Upper lobe of right lung (tissue), 1 donor: ENCODE measurements at places on chromosomes 16 and 17. TPM values are rescaled to one million over a fixed set of nuclear protein-coding genes. Genes with fewer than 3 reads are reported as not detected.

DNA sequence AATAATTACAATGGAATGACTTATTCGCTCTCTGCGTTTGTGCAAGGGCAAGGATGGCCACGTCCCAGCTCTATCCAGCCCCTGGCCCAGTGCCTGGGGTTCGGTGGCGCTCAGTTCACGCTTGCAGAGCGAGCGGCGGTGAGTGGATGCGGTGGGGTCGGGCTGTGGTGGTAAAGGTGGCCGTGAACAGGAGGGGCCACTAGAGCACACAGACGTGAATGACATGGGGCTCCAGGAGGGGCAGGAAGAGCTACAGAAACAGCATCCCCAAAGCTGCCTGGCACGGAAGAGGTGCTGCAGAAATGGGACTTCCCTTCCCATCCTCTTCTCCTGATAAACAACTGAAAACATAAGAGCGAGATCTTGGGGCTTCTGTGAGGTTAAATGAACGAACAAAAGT, 28.4 kb downstream of the IRF8 start:
- no peak overlapping the region for H3K4me3 ChIP-seq
- H3K4me1 ChIP-seq: peaks cover 27% of the 10 kb centered on the region
- no peaks in the 10 kb centered on the region for H3K36me3 ChIP-seq

DNA sequence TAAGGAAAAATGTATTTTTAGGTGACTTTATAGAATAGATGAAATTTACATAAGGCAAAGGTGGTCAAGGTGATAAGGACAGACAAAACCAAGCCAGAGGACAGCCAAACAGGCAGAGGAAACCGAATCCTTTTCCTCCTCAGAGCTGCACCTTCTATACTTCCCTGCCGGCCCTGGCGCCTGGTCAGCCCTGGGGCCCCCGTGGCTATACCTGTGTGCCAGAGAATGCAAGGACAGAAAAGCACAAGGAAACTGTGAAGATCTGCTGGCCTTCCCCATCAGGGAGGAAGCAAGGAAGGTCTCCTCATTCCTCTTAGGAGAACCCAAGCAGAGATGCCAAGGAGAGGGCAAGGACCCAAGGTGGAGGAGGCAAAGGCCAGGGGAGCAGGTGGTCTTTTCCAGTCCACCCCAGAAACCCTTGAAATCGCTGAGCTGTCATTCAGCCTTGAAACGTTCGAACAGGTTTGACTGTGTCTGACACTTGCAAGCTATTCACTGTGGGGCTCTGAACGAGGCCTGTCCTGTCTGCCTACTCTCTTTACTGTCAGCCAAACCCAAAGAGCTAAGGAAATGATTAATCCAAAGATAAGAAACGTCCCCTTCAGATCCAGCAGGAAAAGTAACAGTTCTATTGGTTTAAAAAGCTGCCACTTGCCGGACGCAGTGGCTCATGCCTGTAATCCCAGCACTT, 114.4 kb downstream of the XYLT1 start:
- H3K4me3 ChIP-seq: no peak overlapping the region
- DNase-seq: no peak
- no peak overlapping the region for H3K27ac ChIP-seq
- no peaks in the 10 kb centered on the region for H3K36me3 ChIP-seq
- H3K4me1 ChIP-seq: peaks cover 39% of the 10 kb centered on the region

Gene TP53TG3
- not detected for total RNA-seq

DNA sequence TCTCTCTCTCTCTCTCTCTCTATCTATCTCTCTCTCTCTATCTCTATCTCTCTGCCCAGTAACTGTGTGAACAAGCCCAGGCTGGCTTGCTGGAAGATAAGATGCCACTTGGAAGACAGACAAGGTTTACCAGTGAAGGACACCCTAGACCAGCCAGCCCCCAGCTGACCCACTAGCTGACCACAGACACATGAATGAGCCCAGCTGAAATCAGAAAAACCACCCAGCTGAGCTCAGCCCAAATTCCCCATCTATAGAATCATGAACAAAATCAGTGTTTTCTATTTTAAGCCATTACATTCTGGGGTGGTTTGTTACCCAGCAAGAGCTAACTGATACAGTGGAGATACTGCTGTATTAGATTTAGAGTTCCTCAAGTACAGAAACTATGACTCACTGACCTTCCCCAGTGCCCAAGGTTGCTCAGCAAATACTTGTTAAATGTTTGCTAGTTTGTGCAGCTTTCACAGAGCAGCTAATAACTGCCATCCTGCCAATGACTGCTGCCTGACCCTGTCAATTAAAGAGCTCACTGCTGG, 18.0 kb downstream of the EMP2 start:
- no peaks in the 10 kb centered on the region for H3K36me3 ChIP-seq
- H3K27me3 ChIP-seq: no peaks in the 10 kb centered on the region
- H3K4me1 ChIP-seq: peaks cover 63% of the 10 kb centered on the region
- no peak overlapping the region for H3K4me3 ChIP-seq

Gene GAS2L2
- not detected for total RNA-seq

GRCh38 chr17:38415250-38416194, 12.7 kb upstream of the ARHGAP23 start:
- peak; percentile 86 for DNase-seq
- peak overlapping the region; percentile 75 for H3K27ac ChIP-seq

Gene KRT31
- total RNA-seq: not detected

Gene SLFN11
- 75.7 TPM for total RNA-seq

GRCh38 chr17:57601143-57601735, 143.9 kb downstream of the CCDC182 start:
- no peak overlapping the region for H3K4me3 ChIP-seq
- H3K27ac ChIP-seq: peak overlapping the region; percentile 17
- H3K4me1 ChIP-seq: peaks cover 49% of the 10 kb centered on the region
- H3K27me3 ChIP-seq: no peaks in the 10 kb centered on the region
- H3K36me3 ChIP-seq: no peaks in the 10 kb centered on the region

Gene HOXB6
- total RNA-seq: 4.9 TPM

GRCh38 chr17:31674717-31675349, 184.2 kb downstream of the COPRS start:
- no peak for DNase-seq
- peaks cover 6% of the 10 kb centered on the region for H3K27me3 ChIP-seq
- no peaks in the 10 kb centered on the region for H3K4me1 ChIP-seq
- no peak overlapping the region for H3K4me3 ChIP-seq
- H3K27ac ChIP-seq: no peak overlapping the region

DNA sequence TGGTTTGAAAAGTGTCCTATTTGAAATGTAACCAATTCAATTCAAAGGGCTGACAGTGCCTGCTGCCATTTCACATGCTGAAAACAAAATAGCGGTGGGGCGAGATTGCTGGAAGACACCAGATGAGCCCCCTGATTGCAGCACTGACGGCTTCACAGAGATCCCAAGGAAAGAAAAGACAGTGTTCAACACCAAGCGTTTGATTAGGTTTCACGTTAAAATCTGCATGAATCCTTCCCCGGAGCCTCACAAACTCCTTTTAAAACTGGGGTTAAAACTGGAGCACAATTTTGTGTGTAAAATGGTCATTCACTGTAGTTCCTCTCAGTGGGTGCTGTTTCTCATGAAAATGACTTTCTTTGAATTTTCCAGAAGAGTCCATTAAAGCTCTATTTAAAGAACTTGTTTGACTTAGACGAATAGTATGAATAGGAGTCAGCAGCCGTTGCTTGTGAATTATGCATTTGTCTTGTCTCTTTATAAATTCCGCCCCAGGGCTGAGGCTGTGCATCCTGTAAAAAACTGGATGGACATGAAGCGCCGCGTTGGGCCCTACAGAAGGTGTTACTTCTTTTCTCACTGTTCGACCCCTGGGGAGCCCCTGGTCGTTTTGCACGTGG, 8.8 kb downstream of the MLYCD start:
- peaks cover 3% of the 10 kb centered on the region for H3K4me1 ChIP-seq
- H3K4me3 ChIP-seq: no peak overlapping the region
- peaks cover 65% of the 10 kb centered on the region for H3K36me3 ChIP-seq
- DNase-seq: no peak
- H3K27ac ChIP-seq: no peak overlapping the region

DNA sequence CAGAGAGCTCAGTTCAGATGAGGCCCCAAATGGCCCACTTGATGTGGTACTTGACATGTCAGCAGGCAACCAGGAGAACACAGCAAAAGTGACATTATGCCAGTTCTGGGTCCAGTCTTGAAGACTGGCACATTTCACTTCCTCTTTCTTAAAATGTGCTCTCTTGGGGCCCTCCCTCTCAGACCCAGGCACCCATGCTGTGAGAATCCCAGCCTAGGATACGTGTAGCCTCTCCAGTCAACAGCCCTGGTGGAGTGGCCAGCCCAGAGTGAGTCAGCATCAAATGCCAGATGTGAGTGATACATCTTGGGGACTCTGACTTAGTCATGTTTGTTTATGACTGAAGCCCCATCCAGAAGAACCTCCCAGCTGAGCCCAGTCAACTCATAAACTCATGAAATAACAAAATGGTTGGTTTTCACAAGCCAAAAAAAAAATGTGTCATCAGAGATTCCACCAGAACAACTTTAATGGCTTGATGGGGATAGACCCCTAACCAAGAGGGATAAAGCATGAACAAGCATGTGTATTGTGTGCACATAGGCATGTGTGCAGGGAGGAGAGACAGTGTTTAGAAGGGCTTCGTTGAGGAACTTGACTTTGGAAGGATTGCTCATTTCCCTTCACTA, 82.5 kb upstream of the TNRC6C start:
- no peaks in the 10 kb centered on the region for H3K27me3 ChIP-seq
- H3K4me3 ChIP-seq: no peak overlapping the region
- H3K27ac ChIP-seq: no peak overlapping the region
